ENCODE measurements at places on chromosomes 13 and 19.

GRCh38 chr19:3575260-3575741 is 2.6 kb downstream of the HMG20B start:
- DNase-seq: peak; percentile 57

- no peak for DNase-seq
These were observed 94.4 kb downstream of the COL4A1 start for GRCh38 chr13:110212529-110212928.

DNA sequence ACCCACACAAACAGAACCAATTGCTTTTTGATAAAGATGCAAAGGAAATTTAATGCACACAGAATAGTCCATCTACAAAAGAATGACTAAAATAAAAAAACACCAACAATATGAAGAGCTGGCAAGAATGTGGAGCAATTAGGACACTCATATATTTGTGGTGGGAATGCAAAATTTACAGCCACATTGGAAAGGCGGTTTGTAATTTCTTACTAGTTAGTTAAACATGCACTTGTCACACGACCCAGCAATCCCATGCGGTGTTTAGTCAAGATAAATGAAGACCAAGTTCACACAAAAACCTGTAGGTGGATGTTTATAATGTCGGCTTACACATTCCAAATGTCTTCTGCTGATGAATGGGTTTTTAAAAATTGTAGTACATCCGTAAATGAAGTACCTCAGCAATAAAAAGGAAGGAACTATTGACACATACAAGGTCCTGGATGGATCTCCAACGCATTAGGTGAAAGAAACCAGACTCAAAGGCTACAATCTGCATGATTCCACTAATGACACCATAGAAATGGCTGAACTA is 5.2 kb downstream of the GRTP1 start:
- DNase-seq: no peak

GRCh38 chr19:2446381-2446780 is 10.4 kb downstream of the LMNB2 start:
- DNase-seq: peak; percentile 30

DNA sequence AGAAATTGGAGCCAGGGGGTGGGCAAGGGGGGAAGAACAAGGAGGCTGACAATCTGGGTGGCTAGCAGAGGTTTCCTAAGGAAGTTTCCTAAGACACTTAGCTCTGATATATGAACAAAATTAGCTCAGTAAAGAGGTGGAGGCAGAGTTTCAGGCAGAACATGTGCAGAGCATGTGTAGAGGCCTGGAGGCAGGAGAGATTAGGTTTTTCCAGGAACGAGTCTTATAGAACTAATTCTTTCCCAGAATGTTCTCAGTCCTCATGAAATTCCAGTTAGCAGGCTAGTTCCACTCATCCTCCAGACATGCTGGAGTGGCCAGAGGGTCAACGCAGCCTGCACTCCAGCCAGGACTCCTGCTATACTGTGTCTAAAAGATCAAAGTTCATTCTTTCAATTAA is 184.7 kb downstream of the LACC1 start:
- DNase-seq: no peak

DNA sequence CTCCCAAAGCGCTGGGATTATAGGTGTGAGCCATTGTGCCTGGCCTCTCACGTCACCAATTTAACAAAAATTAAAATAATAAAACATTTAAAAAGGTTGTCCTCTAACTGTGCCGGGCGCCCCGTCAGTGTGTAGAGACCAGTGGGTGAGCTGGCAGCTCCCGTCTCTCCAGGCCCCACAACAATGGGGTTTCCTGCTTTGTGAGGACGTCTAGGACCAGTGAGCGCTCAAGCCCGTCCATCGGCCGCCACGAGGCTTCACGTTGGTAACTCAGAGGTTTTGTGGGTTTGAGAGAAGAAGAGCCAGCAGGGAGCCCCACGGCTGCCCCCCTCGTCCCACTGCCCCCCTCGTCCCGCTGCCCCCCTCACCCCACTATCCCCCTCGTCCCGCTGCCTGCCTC is 4.7 kb downstream of the LSM7 start:
- no peak for DNase-seq

- no peak for DNase-seq
These were observed 1071.3 kb upstream of the MIR17HG start for GRCh38 chr13:90276216-90276615.

DNA sequence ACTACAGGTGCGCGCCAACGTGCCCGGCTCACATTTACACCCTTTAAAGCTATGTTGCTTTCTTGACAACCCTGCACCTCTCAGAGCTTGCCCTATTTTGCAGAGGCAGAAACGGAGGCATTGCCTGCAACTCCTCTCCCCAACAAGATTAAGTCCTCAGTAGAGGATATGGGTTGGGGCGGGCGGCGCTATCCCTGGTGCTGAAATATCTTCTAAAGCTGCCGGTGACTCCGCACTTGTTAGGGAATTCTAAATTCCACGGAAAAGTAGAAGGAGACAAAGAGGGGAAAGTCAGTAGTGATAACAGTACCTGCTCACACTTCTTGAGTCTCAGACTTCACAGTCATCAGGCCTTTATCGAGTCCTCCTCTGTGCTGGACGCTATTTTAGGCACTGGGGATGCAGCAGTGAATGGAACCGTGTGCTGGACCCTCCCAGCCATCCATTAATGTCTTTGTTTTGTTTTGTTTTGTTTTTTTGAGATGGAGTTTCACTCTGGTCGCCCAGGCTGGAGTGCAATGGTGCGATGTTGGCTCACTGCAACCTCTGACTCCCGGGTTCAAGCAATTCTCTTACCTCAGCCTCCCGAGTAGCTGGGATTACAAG is 18.0 kb downstream of the SLC5A5 start:
- DNase-seq: no peak

GRCh38 chr13:69496981-69497380 is 610.6 kb upstream of the ATXN8OS start:
- no peak for DNase-seq

- no peak for DNase-seq
These were observed 64.8 kb upstream of the DOCK9 start for GRCh38 chr13:99042521-99043250.

DNA sequence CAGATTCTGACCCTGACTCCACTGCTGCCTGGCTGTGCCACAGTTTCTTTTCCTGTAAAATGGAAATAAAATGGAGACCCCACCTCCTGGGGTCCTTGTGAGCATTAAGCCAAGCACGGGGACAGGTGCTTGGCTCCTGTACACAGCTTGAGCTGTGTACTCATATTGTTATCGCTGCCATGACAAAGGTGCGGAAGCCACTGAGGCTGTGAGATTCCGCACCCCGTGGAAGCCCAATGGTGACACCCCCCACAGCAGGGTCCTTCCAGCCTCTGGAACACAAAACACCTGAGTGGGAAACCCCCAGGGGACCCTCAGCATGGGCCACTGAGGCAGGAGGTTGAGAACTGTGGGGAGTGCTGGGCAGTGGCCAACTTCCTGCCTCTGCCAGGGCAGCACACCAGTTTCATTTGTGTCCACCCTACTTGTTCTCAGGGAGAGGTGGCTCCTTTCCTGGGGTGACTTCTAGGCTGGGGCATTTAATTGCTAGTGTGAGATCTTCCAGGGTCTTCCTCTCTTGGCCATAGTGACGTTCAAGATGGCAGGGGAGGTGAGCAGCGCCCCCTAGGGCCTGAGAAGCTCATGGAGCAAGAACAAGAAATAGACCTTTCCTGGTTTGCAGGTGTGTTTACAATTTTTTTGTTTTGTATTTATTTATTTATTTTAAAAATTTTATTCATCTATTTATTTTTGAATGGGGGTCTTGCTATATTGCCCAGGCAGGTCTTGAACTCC is 5.4 kb upstream of the JSRP1 start:
- DNase-seq: no peak

DNA sequence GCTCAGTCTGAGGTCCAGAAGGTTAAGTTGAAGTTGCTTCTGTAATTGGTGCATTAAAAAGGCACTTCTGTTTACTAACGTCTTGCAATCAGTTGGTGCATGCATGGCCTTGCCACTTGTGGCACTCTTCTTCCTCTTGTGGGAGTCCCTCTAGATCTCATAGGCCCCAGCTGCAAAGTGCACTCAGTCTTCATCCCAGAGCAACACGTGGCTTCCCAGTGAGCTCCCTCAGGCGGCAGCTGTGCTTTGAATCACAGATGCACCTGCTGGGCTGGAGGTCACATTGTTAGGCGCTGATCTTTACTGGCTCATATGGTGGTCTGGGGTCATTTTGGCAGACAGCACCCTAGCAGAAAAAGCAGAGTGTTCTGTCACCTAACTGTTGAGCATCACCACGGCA is 215.7 kb downstream of the ZNF536 start:
- DNase-seq: no peak

- no peak for DNase-seq
These were observed 30.9 kb downstream of the SERP2 start for GRCh38 chr13:44404261-44405132.

GRCh38 chr13:89486709-89487108 is 1815.5 kb downstream of the SLITRK5 start:
- DNase-seq: no peak

- DNase-seq: no peak
These were observed 31.3 kb upstream of the STARD13 start for GRCh38 chr13:33316890-33317289.

- DNase-seq: no peak
These were observed 9.5 kb downstream of the SHANK1 start for GRCh38 chr19:50710094-50710493.

GRCh38 chr13:51282322-51282721 is 57.2 kb upstream of the SERPINE3 start:
- no peak for DNase-seq

DNA sequence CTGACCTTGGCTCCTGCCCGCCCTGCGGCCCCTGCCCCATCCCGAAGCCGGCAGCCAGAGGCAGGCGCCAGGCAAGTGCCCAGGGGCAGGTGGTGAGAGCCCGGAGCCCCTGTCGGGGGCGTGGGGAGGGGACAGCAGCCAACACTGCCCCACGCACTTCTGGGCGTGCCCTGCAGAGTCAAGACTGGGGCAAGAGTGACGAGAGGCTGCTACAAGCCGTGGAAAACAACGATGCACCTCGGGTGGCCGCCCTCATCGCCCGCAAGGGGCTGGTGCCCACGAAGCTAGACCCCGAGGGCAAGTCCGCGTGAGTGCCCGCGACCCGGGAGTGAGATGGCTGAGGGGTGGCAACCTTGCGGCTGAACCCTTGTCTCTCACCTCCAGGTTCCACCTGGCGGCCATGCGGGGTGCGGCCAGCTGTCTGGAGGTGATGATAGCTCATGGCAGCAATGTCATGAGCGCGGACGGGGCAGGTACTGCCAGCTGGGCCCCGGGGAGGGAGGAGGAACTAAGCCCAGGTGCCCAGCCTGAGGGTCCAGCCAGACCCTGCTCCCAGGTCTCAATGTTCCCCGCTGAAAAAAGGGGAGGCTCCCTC is 17.3 kb downstream of the ANKRD24 start:
- DNase-seq: no peak

GRCh38 chr13:30004204-30004603 is 153.8 kb upstream of the UBL3 start:
- DNase-seq: no peak

DNA sequence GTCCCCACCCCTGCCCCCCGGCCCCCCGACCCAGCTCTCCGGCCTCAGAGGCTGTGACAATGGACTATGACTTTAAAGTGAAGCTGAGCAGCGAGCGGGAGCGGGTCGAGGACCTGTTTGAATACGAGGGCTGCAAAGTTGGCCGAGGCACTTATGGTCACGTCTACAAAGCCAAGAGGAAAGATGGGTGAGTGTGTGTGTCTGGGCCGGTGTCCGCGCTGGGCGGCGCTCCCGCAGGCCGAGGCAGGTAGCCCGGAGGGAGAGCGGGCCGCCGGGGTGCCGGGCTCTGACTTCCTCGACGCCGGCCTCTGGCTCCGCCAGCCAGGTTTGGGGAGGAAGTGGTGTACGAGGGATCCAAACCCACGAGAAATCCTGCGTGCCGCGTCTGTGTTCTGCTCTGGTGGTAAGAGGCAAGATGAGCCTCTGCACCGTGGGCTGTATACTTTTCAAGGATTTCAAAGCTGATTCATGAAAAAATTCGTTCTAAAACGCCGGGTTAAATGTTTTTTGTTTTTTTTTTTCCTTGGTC is 718 bp downstream of the CDK8 start:
- peak; percentile 82 for DNase-seq

GRCh38 chr19:53953383-53953782 is 9.4 kb upstream of the CACNG8 start:
- no peak for DNase-seq

DNA sequence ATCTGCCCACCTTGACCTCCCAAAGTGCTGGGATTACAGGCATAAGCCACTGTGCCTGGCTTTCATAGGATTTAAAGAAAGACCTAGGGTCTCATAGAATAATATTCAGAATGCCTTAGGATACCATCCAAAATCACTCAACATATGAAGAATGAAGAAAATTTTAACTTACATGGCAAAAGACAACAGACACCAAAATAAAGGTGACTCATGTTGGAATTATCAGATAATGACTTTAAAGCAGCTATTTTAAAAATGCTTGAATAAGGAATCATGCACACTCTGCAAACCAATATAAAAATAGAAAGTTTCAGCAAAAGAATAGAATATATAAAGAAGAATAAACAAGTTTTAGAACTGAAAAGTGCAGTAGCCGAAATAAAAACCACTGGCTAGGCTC is 29.3 kb downstream of the ZNF566 start:
- no peak for DNase-seq

DNA sequence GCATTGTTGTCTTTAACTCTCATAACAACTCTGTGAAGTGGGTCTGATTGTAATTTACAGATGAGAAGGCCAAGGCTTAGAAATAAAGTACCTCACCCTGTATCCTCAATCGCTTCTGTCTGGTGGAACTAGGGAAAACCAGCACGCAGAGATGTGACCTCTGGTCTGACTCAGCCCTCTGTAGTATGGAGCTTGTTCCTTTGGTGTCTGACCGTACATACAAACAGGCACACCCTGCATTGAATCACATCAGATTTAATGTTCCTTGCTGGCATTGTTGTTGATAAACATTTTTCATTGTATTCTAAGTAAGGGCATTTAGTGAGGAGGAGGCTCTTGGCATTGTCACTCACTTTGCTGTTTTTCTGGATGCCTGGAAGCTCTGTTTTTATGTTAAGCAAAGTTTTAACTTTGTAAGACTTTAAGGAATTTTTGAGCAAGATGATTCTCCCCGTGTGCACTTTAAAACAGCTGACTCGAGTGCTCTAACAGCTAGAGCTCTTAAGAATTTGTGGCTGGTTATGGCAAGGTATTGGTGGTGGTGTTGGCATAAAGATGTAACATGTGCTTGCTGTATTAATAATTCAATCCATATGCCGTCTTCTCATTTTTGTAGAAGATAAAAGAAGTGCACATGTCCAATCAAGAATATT is 89.0 kb upstream of the SPATA13 start:
- DNase-seq: no peak

- DNase-seq: no peak
These were observed 1.1 kb downstream of the ARHGAP35 start for GRCh38 chr19:46861691-46862502.
